ENCODE measurements at places on chromosomes 6 and 20.

GRCh38 chr6:36263390-36264000 is 6.4 kb upstream of the PNPLA1 start:
- no peak for DNase-seq

DNA sequence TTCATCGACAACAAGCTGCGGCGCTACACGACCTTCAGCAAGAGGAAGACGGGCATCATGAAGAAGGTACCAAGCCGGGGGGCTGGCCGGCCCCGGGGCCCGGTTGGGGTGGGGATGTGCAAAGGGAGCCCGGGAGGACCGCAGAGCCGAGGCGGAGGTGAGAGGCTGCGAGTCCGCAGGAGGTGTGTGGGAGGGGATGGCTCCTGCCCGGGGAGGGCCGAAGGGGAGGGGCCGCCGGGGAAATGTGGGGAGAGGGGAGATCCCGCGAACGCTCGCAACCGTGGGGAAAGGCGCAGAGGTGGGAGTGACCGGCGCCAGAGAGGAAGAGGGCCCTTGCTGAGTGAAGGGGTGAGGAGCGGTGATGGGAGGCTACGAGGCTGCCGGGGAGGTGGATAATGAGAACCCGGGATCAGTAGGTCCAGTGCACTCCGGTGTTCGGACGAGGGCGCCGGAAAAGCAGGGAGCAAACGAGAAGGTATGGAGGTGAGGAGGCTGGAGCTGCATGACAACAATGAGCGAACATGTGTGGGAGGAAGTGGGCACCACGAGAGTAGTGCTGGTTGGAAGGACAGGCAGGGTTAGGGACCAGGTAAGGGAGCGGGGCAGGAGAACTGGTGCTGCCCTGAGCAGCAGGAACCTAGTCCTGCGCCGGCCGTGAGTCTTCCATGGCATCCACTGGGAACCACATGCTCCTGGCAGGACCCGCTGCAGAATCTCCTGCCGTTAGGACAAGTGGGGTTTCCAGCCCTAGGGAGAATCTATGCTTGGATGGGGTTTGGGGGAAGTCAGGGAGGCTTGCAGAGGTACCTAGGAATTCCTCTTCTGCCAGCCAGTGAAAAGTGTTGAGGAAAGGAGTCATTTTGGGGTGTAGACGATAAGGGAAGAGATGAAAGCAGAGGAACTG is 1.3 kb downstream of the SRF start:
- DNase-seq = no peak

GRCh38 chr6:48490658-48491057 is 379.7 kb upstream of the PTCHD4 start:
- no peak for DNase-seq

- DNase-seq = no peak
These were observed 586.2 kb upstream of the CITED2 start for GRCh38 chr6:139960671-139961070.

All from skeletal muscle cell (primary cell).